Hematopoietic multipotent progenitor cell treated with erythropoietin and hydrocortisone succinate and interleukin-3 and kit ligand, for 6 days (in vitro differentiated cells): ENCODE measurements at places on chromosomes 7 and 10.

- DNase-seq, result no peak
Observed at GRCh38 chr7:107208024-107208521, 39.3 kb downstream of the HBP1 start.

- DNase-seq, result no peak
Observed at GRCh38 chr10:49666685-49667084, 12.8 kb upstream of the C10orf53 start.

DNA sequence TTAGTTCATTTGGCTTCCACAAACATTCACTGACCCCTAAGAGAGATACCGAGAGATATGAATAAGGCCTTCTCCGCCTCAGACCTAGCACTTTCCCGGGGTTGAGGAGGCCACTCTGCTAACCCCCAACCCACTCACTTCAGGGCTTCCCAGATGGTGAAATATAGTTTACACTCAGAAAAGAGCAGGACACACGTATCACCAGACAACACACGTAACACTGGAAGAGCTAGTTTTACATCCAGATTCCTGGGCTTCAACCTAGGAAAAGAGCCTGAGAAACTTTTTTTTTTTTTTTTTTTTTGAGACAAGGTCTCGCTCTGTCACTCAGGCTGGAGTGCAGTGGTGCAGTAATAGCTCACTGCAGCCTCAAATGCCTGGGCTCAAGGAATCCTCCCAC, 15.2 kb upstream of the DLG5 start:
- DNase-seq, result no peak

DNA sequence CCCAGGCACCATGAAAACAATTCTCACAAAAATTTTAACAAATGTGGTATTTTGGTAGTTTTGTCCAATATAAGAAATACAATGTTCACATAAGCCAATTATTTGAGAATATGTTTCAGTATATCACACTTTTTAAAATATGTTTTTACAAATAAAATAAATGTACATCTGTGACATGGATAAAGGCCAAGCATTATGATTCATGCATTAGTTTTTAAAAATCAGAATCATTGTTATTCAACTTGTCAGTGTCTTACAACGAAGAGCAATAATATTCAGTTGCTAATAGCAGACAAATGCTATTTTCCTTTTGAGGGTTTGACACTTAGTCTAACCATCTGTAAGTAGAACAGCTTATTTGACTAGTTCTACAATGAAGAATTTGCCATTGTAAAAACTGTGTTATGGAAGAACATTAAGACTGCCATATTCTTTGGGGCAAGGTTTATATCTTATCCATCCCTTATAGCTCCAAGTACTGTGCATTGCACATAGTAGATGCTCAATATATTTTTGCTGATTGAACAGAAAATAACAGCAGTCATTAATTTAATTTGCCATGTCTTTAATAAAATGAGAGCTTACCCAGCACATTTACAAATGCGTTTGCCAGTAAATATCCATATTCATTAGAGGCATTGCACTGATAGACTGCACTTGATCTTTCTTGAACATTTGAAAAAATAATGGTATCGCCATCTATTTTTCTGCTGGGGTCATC, 67.4 kb upstream of the LAMB4 start:
- no peak for DNase-seq

DNA sequence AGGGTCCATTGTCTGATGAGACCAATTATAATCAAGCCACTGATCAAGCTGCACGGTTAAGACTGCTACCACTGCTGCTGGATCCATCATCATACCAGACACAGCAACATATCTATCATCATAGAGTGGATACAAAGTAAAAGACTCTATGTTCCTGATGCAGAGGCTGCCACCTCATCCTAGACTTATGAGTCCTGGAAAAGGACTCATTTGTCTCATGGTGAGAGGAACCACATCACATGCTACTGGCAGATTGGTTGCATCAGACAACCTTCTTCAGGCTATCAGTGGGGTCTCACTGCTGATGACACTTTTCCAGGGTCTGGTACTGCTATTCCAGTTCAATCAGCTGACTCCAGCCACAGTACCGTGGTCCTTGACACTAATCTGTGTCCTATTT, 79.0 kb downstream of the ABI1 start:
- no peak for DNase-seq
